GM23248 (cell line): ENCODE measurements at places on chromosomes 7 and 10.

GRCh38 chr7:1341361-1342089, 108.9 kb downstream of the UNCX start:
- no peak for DNase-seq

DNA sequence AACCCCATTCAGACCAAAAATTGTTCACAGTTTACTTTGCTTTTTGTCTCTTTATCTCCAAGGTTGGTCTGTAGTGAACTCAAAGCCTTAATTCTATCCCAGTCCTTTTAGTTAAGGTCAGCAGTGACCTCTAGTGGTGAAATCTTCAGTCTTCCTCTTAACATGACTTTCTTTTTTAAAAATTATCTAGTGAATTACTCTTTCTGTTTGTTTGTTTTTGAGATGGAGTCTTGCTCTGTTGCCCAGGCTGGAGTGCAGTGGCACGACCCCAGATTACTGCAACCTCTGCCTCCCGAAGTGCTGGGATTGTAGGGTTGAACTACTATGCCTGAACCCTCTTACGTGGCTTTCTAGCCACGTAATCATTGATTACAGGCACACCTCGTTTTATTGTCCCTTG, 25.0 kb downstream of the ZNF487 start:
- DNase-seq: peak; percentile 87

DNA sequence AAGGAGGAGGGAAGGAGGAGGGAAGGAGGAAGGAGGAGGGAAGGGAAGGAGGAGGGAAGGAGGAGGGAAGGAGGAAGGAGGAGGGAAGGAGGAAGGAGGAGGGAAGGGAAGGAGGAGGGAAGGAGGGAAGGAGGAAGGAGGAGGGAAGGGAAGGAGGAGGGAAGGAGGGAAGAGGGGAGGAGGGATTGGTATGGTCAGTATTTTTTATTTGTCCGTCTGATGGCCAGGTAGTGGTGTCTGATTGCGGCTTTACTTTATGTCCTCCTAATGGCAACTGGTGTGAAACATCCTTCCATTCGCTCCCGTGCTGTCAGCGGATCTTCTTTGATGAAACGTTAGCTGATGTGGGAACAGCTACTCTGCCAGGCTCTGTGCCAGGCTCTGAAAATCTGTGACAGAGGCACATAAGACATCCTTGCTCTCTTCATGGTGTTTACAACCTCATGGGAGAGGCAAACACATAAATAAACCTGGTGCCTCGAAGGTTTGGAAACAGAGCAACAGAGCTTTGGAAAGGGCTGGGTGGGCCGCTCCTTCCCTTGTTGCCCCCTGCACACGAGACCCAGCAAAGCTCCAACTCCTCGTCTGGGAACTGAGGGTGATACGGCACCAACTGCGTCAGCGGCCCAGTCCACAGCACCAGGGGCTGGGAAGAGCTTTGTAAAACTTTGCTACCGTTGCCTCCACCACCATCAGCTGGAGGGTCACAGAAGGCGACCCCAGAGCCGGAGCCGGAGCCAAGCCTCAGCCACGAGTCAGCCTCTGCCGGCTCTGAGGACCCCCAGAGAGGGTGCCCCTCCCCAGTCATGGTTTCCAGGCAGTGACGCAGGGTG, 40.3 kb downstream of the PDGFA start:
- DNase-seq: no peak

DNA sequence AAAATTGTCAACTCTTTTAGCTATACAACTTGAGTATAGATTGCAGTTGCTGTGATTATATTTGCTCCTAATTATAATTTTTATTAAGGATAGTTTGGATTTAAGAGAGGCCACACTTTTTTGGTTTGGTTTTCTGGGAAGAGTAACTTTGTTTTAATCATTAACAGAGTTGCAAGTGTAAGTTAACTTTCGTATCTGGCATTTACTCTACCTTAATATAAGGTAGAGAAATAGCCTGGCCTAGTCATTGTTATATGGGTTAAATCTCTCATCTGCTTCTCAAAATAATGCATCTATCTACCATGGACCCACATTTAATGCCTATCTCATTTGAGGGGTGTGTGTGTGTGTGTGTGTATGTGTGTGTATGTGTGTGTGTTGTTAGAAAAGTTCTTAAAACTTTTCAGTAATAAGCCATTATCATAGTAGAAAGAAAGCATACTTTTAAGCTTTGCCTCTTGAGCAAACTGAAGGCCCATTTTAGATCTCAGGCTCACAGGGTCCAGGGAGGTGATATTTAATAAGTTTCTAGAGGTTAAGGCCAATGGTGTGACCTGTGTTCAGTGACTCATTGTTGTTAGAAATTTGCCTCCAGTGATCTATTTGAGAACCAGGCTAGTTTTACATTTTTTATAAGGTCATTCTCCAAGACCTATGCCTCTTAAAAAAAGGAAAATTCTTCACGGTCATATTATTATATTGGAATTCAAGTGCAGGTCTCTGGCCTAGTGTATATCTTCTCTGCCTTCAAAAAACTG, 10.9 kb upstream of the TEX47 start:
- DNase-seq: no peak

DNA sequence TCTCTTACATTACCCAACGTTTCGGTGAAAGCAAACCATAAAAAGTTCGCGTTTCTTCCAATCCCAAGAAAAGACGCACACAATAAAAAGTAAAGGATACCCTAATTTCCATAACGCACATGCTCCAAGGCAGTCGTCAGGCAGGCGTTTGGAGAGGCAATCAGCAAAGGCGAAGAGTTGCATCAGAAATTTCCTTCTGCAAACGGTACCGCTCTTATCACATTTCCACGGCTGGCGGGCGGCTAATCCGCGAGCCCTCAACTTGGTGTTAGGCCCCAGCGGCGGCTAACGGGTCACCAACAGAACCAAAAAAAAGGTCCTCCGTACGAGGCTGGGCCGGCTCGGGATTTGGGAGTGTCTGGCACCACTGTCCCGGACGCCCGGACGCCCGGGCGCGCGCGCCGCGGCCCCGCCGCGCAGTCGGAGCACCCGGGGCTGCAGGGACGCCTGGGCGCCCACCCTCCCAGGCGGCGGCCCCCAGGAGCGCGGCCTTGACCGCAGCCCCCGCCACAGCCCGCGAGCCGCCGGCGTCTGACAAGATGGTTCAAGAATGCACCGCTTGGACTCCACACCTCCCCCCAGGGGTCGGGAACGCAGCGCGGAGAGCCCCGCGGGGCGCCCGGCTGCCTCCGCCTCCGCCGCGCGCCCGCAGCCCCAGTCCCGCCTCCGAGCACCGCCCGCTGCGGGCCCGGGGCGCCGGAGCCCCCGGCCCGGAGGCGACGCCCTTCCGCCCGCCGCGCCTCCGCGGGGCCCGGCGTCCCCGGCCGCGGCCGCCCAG, 9.8 kb upstream of the GRB10 start:
- DNase-seq: peak; percentile 69

- no peak for DNase-seq
Observed at GRCh38 chr7:99313204-99313573, 12.5 kb upstream of the ARPC1A start.

GRCh38 chr10:86316990-86317389, 49.6 kb downstream of the GRID1 start:
- DNase-seq: no peak

GRCh38 chr7:2200584-2200980, 32.2 kb downstream of the MAD1L1 start:
- no peak for DNase-seq

DNA sequence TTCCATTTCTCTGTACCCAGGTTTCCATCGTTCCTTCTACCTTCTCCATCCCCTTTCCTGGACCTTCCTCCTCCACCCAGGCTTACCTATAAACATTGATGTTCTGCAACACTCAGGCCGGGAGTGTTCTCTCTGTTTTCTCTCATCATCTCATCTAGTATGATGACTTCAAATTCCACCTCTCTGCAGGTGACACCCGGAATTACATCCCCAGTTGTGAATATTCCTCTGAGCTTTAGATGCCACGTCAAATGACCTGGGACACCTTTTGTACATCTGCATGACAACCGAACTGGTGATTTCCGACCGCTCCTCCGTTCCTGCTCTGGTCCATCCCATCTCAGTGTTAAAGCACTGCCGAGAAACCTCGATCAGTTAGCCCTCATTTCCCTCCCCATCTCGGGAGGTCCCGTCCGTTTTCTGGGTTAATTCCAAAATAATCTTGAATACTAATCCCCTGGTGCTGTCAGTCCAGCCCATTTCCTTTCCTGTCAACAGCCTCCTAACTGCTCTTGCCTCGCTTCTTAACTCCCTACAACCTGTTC, 76.7 kb upstream of the SAMD8 start:
- DNase-seq: no peak

GRCh38 chr7:101232141-101232850, 5.3 kb downstream of the CLDN15 start:
- DNase-seq: no peak

- no peak for DNase-seq
Observed at GRCh38 chr7:157615852-157616251, 279.0 kb downstream of the DNAJB6 start.

DNA sequence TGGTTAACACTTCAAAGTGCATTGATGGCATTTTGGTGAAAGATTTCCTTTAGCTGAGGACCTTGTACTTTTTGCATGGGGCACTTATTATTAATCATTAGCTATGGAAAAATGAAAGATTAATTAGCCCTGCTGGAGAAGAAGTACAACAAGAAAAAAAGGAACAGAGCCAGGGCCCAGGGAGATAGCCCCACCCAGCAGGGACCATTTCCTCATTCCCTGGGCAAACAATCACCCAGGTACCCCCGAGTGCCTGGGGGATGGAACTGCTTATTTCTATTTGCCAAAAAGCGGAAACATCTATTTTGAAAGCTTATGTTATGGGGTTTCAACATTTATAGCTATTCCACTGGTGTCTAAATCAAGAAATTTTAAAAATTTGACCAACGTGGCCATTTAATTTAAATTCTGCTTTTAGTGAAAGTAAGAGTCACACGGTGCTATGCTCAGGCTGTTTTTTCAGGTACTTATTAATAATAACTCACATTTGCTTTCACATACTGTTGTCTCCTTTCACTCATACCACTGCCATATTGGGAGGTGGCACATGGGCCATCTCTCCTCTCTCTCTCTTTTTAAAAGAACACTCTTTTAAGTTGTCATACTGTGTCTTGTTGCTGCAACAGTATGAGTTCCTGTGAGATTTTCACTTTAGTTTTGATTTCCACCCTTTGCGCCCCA, 143.6 kb upstream of the KIF5B start:
- no peak for DNase-seq

GRCh38 chr10:100750291-100751210, 5.2 kb downstream of the PAX2 start:
- DNase-seq: no peak

GRCh38 chr10:6838118-6838517, 258.0 kb upstream of the PRKCQ start:
- DNase-seq: no peak

GRCh38 chr7:102292813-102293798, 6.4 kb downstream of the SH2B2 start:
- DNase-seq: peak; percentile 19

GRCh38 chr10:133213641-133214467, 16.2 kb upstream of the UTF1 start:
- no peak for DNase-seq

GRCh38 chr7:74006451-74007241, 21.3 kb upstream of the ELN start:
- no peak for DNase-seq

DNA sequence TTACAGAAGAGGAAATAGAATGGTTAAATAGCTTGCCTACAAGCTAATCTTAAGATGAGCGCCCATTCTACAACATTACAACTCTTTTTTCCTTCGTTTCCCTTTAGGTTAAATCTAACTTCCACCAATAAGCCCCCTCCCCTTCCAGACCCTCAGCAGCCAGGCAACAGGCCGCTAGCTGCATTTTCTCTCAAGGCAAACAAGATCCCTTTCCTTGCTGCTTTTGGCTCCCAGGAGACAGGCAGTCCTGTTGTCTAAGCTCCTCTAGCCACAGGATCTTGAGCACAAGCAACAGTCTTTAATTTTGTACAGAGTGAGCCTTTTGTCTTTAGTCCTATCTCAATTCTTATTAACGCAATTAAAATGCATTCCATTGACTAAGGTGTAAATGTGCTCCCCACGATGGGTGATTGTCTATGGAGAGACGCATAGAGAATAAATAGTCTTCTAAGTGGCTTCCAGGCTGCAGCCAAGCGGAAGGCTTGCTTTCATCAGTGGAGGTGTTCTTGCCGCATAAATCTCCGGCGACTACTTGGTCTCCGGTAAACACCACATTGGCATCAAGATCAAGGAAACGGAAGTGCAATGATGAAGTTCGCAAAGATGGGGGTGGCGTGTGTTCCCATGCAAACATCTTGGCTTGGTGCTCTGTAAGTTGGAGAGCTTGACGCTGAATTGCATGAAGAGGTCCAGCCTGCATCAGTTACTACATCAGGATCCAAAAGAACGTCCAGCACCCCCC, 181.9 kb upstream of the LYZL2 start:
- no peak for DNase-seq

DNA sequence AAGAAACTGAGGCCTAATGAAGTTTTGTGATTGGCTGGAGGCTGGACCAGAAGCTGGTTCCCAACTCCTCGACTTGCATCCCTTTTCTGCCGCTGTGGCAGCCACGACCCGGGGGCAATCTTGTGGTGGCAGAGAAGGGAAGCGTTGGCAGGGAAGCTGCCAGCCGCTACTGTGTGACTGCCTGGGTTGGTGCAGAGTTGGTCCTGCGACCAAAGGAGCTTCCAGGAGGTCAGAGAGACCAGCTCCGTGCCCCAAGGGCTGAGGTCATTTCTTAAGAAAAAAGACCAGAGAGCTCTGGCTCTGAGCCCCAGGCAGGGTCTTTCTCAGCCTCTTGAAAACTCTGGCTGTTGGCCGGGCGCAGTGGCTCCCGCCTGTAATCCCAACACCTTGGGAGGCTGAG, 47.2 kb downstream of the PRF1 start:
- DNase-seq: no peak

- DNase-seq: peak; percentile 47
Observed at GRCh38 chr10:17872191-17873091, 63.3 kb downstream of the MRC1 start.

- no peak for DNase-seq
Observed at GRCh38 chr7:64892116-64892515, 11.0 kb upstream of the ZNF273 start.
